ENCODE measurements at places on chromosomes 11 and 22.

DNA sequence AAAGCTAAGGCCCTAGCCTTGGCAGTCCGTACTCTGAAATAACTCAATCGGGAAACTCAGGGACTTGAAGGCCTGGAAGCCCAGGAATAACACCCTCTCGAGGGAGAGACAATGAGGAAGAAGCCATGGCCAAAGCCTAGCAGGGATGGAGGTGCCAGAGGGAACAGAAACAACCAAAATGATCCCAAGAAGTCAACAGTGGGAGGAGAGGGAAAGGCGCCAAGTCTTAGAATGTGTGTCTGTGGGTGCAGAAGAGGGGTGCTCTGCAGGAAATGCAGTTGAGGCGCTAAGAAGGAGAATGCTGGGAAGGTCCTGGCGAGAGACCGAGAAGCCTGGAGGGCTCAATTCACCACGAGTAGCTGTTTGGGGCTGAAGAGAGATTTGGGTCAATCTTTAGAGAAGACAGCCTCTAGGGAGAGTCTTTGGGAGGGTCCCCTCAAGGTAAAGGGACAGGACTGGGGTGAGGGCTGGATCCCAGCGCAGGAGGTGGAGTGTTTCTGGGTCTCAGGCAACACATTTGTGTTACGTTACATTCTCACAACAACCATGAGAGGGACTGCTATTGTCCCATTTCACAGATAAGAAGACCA is 760 bp upstream of the MAPK8IP1 start:
- DNase-seq, result no peak

GRCh38 chr22:22681221-22681739 is 36.9 kb downstream of the GGTLC2 start:
- DNase-seq, result no peak

DNA sequence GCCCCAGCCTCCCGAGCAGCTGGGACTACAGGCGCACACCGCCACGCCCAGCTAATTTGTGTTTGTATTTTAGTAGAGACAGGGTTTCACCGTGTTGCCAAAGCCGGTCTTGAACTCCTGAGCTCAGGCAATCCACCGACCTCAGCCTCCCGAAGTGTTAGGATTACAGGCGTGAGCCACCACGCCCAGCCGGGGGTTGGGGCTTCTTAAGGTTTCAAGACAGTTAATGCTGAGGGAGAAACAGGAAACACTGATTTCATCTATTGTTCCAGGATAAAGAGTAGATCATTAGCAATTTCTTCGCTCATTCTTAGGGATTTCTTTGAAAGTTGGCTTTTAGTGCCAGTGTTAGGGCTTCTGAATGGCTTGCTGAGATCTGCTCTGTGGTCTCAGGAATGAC is 21.2 kb upstream of the CLMP start:
- DNase-seq, result no peak

DNA sequence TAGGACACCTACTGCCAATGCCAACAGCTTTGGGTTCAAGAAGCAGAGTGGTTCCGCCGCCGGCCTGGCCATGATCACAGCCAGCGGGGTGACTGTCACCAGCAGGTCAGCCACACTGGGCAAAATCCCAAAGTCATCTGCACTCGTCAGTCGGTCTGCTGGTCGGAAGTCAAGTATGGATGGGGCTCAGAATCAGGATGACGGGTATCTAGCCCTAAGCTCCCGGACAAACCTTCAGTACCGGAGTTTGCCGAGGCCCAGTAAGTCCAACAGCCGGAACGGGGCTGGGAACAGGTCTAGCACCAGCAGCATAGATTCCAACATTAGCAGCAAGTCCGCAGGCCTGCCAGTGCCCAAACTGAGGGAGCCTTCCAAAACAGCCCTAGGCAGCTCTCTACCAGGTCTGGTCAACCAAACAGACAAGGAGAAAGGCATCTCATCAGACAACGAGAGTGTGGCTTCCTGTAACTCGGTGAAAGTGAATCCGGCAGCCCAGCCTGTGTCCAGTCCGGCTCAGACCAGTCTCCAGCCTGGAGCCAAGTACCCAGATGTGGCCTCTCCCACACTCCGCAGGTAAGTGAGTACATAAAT is 115.1 kb downstream of the DBX1 start:
- no peak for DNase-seq

GRCh38 chr11:95729462-95729861 is 60.1 kb downstream of the FAM76B start:
- DNase-seq, result no peak

GRCh38 chr11:69325446-69325845 is 31.5 kb downstream of the MYEOV start:
- no peak for DNase-seq

GRCh38 chr11:92811341-92811740 is 158.1 kb upstream of the MTNR1B start:
- DNase-seq, result no peak

GRCh38 chr22:48208894-48209293 is 1446.4 kb downstream of the TBC1D22A start:
- DNase-seq, result no peak

- DNase-seq, result peak; percentile 12
Observed at GRCh38 chr11:28697920-28698827, 590.0 kb downstream of the METTL15 start.

GRCh38 chr22:49971232-49972162 is 10.9 kb downstream of the PIM3 start:
- no peak for DNase-seq

- DNase-seq, result no peak
Observed at GRCh38 chr11:65538915-65539743, 14.2 kb downstream of the SCYL1 start.

GRCh38 chr11:108846009-108846408 is 181.1 kb downstream of the DDX10 start:
- no peak for DNase-seq

- DNase-seq, result no peak
Observed at GRCh38 chr11:10541561-10541930, 559 bp upstream of the RNF141 start.
